ENCODE measurements at places on chromosomes 5 and 9. TPM values are rescaled to one million over a fixed set of nuclear protein-coding genes. Genes with fewer than 3 reads are reported as not detected.

The CDH18 gene
- polyA plus RNA-seq: 6.6 TPM

The GPRIN1 gene
- 0.49 TPM for polyA plus RNA-seq

The MPDZ gene
- polyA plus RNA-seq: 42.9 TPM

The ANXA2R gene
- polyA plus RNA-seq: 0.89 TPM

The CEP78 gene
- 16.0 TPM for polyA plus RNA-seq

The PLPP7 gene
- polyA plus RNA-seq: 45.7 TPM

The PCDHB3 gene
- 1.6 TPM for polyA plus RNA-seq

The PDE4D gene
- 40.4 TPM for polyA plus RNA-seq

The ZNF658 gene
- polyA plus RNA-seq: 6.7 TPM

The SLC22A4 gene
- polyA plus RNA-seq: 4.0 TPM

The GRXCR2 gene
- not detected for polyA plus RNA-seq

The SH3TC2 gene
- polyA plus RNA-seq: 1.3 TPM

The GRAMD2B gene
- polyA plus RNA-seq: 9.4 TPM

The FBP1 gene
- polyA plus RNA-seq: 0.53 TPM

The DNAJC18 gene
- polyA plus RNA-seq: 22.1 TPM

The CTNND2 gene
- polyA plus RNA-seq: 0.75 TPM

The ZNF782 gene
- 3.4 TPM for polyA plus RNA-seq

The HTR4 gene
- not detected for polyA plus RNA-seq

The NEUROG1 gene
- polyA plus RNA-seq: not detected

The CCDC127 gene
- 9.5 TPM for polyA plus RNA-seq

The NIM1K gene
- 0.42 TPM for polyA plus RNA-seq

The CAMK4 gene
- 4.7 TPM for polyA plus RNA-seq

The DAB2IP gene
- polyA plus RNA-seq: 41.0 TPM

The PAEP gene
- not detected for polyA plus RNA-seq

The DDX4 gene
- polyA plus RNA-seq: 0.06 TPM

The GPR150 gene
- polyA plus RNA-seq: not detected

The ARSI gene
- polyA plus RNA-seq: 5.7 TPM

The NCBP1 gene
- polyA plus RNA-seq: 33.0 TPM

The CCDC69 gene
- 110 TPM for polyA plus RNA-seq

The OMD gene
- 3.5 TPM for polyA plus RNA-seq

The BASP1 gene
- 27.0 TPM for polyA plus RNA-seq

The HK3 gene
- 0.82 TPM for polyA plus RNA-seq

The LYSMD3 gene
- 17.1 TPM for polyA plus RNA-seq

The CYLC2 gene
- not detected for polyA plus RNA-seq

The CDHR2 gene
- polyA plus RNA-seq: not detected

The PTGER4 gene
- polyA plus RNA-seq: 6.9 TPM

The GLT6D1 gene
- polyA plus RNA-seq: not detected

The TXNDC8 gene
- not detected for polyA plus RNA-seq

The QRFP gene
- 0.33 TPM for polyA plus RNA-seq

The SPINK13 gene
- 0.33 TPM for polyA plus RNA-seq

The EFNA5 gene
- 3.0 TPM for polyA plus RNA-seq

The FGF18 gene
- polyA plus RNA-seq: 14.7 TPM

The ANKRD34B gene
- polyA plus RNA-seq: 0.16 TPM

The SCGB3A2 gene
- polyA plus RNA-seq: not detected
